ENCODE measurements at places on chromosomes 1 and 21. TPM values are rescaled to one million over a fixed set of nuclear protein-coding genes. Genes with fewer than 3 reads are reported as not detected.

The APH1A gene
- polyA plus RNA-seq, result 52.9 TPM

The UTS2 gene
- polyA plus RNA-seq, result not detected

The KLF17 gene
- polyA plus RNA-seq, result not detected

The VSIG8 gene
- 0.44 TPM for polyA plus RNA-seq

The GFI1 gene
- polyA plus RNA-seq, result 0.09 TPM

The PTGFR gene
- 0.51 TPM for polyA plus RNA-seq

The XCL2 gene
- polyA plus RNA-seq, result not detected

The NEK7 gene
- polyA plus RNA-seq, result 57.3 TPM

The RBP7 gene
- 106 TPM for polyA plus RNA-seq

The OR6K3 gene
- not detected for polyA plus RNA-seq

The PLA2G2A gene
- 593 TPM for polyA plus RNA-seq

The RGS5 gene
- polyA plus RNA-seq, result 83.9 TPM

- no peak for DNase-seq
These were observed 68.5 kb downstream of the GPATCH2 start for GRCh38 chr1:217562229-217562878.

DNA sequence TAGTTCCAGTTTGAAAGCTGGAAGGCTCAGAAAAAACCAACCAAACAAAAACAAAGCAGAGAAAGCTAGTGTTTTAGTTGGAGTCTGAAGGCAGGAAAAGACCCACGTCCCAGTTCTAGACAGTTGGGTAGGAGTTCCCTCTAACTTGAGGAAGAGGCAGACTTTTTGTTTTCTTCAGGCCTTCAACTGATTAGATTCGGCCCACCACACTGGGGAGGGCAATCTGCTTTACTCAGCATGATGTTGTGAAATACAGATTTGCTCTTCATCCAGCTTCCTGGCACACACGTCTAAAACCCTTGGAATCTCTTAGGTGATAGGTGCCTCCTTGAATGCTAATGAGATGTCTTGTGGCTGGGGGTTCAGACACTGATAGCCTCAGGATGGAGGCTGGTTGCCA, 49.1 kb upstream of the CSF3R start:
- no peak for DNase-seq

DNA sequence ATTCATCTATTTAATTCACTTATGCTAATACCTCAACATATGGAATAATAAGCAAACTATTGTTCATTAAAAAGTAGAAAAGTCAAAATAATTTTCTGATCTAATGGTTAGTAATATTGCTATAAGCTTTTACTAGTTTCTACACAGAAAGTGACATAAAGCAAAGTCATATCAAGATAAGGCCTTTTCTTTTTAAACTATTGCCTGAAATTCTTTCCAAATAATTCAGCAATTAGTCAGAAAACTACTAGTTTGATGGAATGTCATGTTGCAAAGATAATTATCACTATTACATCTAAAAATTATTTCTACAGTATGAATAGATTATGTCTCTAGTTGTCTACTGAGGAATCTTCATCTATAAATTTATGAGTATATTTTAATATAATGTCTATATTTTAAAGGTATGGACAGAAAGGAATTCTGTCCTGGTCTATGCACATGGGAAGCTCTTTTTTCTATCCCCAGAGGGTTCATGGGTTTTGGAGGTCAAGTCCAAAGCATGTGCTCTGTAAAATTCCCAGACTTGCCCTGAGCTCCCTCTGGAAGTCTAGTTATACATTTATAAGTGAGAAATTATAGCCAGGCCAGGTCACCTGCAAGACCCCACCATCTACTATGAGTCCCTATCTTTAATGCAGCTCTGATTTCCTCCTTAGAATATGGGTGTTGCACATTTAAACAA, 84.6 kb upstream of the DPYD start:
- DNase-seq, result no peak

GRCh38 chr1:7130127-7130526, 344.9 kb downstream of the CAMTA1 start:
- no peak for DNase-seq

GRCh38 chr1:15962176-15962575, 13.7 kb downstream of the ZBTB17 start:
- no peak for DNase-seq

GRCh38 chr1:25906644-25907300, 553 bp upstream of the STMN1 start:
- DNase-seq, result no peak

DNA sequence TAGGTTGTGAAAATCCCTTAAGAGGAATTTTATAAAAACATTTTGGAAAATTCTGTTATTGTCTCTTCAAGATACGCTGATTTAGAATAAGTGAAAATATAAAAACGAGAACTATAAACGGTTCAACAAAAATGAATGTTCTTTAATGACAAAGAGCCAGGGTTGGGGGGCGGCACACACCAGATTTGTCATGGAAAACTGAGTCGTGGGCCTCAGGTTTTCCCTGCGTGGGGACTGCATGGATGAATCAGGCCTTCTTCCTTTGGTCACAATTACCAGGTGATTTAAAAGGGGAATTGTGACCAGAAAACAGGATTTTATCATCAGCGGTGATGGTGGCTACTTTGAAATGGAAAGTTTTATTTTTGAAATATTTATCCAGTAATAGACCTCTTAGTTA, 8.6 kb downstream of the LHX4 start:
- no peak for DNase-seq

- DNase-seq, result no peak
These were observed 20.3 kb upstream of the RBBP5 start for GRCh38 chr1:205142102-205142469.

- no peak for DNase-seq
These were observed 66.2 kb upstream of the LHX8 start for GRCh38 chr1:75067975-75068374.

DNA sequence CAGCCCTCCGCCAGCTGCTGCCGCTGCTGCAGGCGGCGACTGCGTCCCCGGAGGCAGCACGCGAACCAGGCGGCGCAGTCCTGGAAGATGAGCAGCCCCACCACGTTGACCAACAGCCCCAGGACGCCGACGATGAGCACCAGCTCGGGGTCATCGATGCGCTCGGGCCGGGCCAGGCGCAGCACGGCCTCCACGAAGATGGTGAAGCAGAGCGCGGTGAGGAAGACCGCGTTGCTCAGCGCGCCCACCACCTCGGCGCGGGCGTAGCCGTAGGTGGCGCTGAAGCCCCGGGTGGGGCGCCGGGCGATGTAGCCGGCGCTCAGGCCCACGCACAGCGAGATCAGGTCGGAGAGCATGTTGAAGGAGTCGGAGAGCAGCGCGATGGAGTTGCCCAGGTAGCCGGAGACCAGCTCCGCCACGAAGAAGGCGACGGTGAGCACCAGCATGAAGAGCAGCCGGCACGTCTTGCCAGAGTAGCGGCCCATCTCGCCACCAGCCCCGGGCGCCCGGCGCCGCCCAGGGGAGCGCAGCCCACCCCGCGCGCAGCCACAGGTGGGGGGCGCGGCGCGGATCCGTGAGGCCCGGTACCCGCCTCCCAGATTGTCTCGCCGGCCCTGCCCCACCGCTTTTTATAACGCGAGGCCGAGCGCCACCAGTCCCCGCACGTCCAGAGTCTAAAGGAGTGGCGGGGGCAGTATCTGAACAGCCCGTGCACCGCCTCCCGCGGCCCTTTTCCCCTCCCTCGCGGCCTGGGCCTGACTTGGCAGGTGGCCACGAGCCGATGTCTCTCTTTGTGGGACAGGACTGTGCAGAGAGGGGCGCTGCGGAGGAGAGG, at the start of gene SLC30A10:
Gene SLC30A10, minus strand, starts transcription at position 602 of the 835 bp plus-strand sequence. Its CDS starts 117 bp downstream, at position 485.
- peak; percentile 19 for DNase-seq

GRCh38 chr1:26574018-26574417, 44.5 kb downstream of the RPS6KA1 start:
- DNase-seq, result no peak

DNA sequence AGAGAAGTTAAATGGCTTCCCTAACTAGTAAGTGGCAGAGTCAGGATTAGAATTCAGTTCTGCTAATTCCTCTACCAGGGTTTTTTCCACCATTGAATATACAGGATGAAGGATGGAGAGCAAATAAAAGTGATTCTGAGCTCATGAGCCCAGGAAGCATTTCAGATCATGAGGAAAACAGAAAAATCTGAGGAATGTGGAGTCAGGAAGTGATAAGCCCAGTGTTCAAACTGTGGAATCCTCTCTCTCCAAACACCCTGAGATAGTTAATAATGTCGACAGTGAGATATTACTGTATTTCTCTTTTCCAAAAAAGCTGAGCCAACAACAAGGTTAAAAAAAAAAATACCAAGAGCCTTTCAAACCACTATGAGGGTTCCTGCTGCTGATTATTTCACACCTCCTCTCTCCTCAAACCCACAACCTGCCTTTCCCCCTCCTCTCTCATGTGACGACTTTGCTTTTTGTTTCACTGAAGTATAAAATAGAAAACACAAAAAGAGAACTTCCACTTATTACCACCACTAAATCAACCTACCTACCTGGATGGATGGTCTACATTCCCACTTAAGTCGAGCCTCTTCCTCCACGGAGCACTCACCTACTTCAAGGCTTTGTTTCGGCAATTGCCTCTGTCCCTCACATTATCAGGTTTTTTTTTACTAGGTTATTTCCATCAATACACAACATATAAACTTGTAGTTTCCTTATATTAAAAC, 8.9 kb downstream of the SLAMF1 start:
- DNase-seq, result no peak

DNA sequence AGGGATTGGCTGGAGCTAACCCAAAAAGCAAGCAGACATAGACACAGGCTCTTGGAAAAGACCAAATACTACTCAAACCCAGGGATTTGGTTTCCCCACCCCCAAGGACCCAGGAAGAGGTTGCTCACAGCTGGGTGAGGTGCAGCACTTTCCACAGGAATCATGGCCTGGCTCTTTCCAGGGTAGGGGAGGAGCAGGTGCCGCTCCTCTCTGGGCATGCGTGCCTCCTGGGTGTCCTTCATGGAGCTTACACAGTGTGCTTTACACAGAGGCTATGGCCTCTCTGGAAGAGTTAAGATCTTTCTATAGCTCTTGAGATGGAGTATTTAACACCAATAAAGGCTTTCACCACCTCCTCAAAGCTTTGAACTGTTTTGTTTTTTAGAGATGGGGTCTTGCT, 88.3 kb downstream of the CD58 start:
- DNase-seq, result no peak

DNA sequence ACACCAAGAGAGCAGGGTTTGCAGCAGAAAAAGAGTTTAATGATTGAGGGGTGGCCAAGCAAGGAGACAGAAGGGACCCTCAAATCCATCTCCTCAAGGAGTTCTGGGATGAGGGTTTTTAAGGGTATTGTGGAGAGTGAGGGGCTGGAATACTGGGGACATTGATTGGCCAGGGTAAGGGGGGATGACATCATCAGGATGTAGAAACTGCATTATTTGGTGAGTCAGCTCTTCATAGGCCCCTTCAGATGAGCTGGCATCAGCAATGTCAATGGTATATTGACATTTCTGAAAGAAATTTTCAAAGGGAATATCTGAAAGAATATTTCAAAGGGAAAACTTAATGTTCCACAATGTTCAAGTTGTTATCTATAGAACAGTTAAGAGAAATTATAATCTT, 168.1 kb upstream of the SNX7 start:
- no peak for DNase-seq

DNA sequence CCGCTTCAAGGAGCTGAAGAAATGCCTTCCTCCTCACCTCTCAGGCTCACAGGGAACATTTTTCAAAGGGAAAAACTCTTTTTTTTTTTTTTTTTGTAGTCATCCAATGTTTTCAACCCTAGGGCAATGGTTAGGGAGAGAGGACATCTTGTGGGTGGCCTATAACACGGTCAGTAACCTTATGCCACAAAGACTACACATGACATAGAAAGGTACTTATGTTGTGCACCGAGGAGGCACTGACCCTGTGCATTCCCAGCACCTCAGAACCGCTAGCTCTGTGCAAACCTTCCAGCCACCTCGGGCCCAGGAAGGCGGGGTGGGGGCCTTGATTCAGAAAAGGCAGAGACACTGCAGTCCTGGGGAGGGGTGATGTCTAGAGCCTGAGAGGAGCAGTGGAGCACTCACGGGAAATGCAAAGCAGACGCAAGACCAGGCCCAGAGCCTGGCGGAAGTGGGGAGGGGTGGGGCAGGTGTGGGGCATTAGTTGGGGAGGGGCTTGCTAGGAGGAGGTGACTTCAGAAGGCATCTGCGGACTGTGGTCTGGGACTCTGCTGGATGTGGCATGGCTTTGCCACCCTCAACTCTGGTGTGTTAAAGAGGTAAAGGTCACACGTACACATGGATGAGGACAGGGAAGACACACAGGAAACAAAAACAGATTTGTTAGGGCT, 68.6 kb downstream of the MDM4 start:
- DNase-seq, result no peak

GRCh38 chr1:68953311-68953710, 456.4 kb upstream of the DEPDC1 start:
- DNase-seq, result no peak

GRCh38 chr1:53577761-53578100, 118.5 kb downstream of the DMRTB1 start:
- DNase-seq, result no peak

DNA sequence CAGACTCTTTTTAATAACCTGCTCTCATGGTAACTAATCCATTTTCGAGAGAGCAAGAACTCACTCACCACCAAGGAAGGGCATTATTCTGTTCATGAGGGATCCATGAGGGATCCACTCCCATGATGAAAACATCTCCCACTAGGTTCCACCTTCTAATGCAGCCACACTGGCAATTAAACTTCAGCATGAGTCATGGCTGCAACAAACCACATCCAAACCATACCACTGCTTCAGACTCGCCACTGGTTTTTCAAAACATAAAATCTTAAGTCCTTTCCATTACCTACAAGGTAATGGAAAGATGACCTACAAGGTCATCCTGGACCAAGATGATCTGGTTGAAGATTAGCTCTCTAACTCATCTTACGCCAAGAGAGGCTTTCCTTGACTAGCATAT, 405.1 kb downstream of the VAV3 start:
- no peak for DNase-seq

DNA sequence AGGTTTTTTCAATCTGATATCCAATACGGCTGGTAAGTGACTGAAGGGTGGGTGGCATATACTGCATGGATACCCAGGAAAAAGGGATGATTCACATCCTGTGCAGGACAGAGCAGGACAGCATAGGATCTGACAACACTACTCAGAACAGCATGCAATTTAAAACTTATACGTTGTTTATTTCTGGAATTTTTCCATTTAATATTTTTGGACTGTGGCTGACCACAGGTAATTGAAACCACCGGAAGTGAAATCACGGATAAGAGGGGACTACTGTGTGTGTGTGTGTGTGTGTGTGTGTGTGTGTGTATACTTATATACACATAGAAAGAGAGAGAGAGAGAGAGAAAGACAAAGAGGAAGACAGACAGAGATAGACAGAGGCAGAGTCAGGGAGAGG, 23.0 kb downstream of the ERICH3 start:
- no peak for DNase-seq

- no peak for DNase-seq
These were observed 115.9 kb downstream of the OMA1 start for GRCh38 chr1:58430421-58431275.

GRCh38 chr1:8847990-8848389, 30.5 kb downstream of the ENO1 start:
- DNase-seq, result no peak

All from heart right ventricle (tissue), 16 donors.